ENCODE measurements at places on chromosomes 6 and 20.

DNA sequence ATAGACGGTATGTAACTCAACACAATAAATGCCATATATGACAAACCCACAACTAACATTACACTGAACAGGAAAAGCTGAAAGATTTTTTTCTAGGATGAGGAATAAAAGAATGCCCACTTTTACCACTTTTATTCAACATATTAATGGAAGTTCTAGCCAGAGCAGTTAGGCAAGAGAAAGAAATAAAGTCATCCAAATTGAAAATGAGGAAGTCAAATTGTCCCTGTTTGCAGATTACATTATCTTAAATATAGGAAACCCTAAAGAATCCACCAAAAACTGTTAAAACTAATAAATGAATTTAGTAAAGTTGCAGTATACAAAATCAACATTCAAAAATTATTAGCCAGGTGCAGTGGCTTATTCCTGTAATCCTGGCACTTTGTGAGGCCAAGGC, 24.6 kb upstream of the ADGB start:
- DNase-seq, result no peak

- no peak for DNase-seq
Measured at GRCh38 chr6:133816171-133816570, 72.7 kb upstream of the TCF21 start.

GRCh38 chr6:5556011-5556410, 294.7 kb downstream of the FARS2 start:
- DNase-seq, result no peak

GRCh38 chr20:47440857-47441773, 60.6 kb upstream of the NCOA3 start:
- peak; percentile 84 for DNase-seq

- no peak for DNase-seq
Measured at GRCh38 chr6:132003516-132004178, 52.5 kb upstream of the CCN2 start.

GRCh38 chr6:143215363-143215762, 154.7 kb downstream of the AIG1 start:
- no peak for DNase-seq

DNA sequence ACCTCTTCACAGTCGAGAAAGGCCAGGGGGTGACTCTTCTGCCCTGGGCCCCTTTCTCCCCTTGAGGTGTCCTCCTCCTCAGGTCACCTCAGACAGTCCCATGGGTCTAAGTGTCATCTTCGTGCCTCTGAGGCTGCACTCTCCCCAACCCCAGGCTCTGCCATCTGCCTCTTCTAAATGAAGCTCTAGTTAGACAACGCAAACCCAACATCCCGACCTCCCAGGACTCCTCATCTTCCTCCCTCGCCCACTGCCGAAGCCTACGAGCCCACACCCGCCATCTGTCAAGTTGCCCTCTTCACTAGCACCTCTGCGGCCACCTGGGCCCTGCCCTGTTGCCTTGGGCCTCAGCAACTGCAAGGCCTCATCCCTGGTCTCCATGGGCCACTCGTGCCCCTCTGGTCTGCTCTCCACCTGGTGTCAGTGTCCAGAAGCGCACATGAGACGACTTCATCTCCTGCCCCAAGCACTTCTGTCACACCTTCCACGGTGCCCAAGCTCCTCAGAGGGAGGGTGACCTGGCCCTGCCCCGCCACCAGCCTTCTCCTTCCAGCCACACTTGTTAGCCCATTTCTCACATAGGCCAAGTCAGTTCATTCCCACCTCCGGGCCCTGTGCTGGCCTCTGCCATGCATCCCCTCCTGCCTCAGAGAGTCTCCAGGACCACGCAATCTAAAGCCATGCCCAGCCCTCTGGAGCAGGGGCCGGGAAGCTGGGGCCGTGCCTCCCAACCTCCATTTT, 53.8 kb downstream of the RRBP1 start:
- no peak for DNase-seq

- no peak for DNase-seq
Measured at GRCh38 chr20:59205044-59205443, 41.4 kb downstream of the ZNF831 start.

- no peak for DNase-seq
Measured at GRCh38 chr6:162019349-162019748, 708.2 kb downstream of the PRKN start.

- no peak for DNase-seq
Measured at GRCh38 chr20:13744352-13744751, 40.4 kb downstream of the ESF1 start.

Data from RWPE1 (cell line).